Substantia nigra (tissue), 51 donors: ENCODE measurements at places on chromosomes 7 and 10.

DNA sequence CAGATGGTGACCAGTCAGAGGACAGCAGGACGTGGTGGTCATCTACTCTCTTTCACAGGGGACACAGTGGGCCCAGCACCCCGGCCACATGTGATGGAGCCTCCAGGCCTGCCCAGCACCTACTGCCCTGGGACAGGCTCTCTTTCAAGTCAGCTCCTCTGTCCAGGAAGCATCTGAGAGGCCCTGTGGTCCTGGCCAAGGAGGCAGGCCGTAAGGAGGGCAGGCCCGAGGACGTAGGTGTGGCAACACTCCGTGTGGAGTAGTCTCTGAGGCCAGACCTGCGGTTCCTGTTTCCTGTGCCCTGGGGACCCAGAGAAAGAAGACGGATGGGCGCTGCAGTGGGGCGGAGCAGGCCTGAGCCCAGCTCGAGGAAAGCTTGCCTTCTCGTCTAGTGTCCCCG, 179.2 kb downstream of the EBF3 start:
- DNase-seq = no peak

DNA sequence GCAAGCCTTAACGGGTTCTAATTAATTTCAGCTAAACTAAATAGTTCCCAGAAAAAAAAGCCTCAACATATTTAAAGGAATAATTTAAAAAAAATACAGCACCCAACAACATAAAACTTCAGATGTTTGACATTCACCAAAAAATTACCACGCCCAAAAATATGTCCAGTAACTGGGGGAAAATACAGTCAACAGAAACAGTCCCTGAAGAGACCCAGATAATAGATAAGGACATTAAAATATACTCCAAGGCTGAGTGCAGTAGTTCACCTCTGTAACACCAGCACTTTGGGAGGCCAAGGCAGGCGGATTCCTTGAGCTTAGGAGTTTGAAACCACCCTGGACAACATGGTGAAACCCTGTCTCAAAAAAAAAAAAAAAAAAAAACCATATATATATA, 78.0 kb downstream of the BTAF1 start:
- DNase-seq = no peak

DNA sequence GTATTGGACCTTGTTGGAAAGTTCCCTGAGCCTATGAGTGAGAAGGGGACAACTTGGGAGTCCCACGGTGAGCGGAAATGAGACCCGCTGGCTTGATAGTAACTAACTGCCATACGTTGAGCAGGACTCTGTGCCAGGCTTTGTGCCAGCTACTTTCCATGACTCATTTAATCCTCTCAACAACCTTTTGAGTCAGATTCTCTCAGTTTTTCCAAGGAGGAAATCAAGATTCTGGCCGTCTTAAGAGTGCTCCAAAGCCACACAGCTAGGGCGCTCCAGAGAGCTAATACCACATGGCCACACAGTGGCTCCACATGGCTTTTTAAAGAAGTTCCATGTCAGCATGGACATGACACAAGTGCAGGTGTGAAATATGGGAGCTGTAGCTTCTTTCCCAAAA, 55.7 kb downstream of the NOD1 start:
- DNase-seq = no peak

DNA sequence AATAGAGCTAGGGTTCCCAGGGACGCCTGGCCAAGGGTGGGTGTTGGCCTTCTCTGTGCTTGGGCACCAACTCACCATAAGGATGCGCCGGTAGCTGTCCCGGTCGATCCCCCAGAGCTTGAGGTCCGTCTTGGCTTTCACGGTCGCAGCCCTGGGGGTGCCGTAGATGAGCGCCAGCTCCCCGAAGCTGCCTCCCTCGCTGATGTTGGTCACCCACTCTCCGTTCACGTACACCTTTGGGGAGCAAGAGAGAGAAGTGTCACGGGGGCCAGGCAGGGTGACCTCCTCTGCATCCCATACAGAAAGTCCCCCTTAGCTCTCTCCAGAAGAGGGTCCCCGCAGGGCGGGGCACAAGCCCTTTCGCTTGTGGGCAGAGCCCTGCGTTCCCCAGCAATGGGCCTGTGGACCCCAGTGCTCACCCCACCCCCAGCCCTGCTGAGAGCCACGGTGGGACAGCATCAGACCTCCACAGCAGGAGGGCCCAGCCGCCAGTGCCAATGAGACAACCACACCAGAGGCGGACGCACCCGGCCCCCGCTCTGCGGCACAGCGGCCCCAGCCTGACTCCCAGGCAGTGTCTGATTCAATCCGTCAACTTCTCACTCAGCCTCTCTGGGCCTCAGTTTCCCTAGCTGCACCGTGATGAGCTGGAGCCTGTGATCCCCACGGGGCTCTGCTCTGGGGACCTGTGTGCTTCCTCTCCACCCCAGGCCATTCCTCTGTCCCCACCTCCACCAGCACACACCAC, 76.6 kb upstream of the PDGFA start:
- DNase-seq = no peak

GRCh38 chr7:111836592-111836991, 274.3 kb upstream of the IMMP2L start:
- no peak for DNase-seq

DNA sequence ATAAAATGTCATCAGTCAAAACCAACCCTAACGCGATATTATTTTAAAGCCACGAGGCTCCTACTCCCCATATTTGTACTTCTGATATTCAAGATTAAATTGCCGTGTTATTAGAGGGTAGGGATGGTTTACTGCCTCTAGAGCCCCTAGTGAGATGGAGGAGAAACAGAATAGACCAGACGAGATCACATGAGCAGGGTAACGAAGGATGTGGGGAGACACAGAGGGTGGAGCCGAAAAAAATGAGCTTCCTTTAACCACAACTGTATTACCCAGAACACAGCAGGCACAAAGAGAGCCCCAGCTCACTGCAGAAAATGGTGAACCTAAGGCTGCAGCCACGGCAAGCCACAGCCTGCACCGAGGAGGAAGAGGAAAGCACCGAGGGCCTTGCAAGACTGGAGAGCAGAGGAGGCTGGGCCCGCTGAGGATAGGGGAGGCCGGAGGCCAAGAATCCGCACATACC, 14.3 kb downstream of the ZC3HAV1 start:
- no peak for DNase-seq

DNA sequence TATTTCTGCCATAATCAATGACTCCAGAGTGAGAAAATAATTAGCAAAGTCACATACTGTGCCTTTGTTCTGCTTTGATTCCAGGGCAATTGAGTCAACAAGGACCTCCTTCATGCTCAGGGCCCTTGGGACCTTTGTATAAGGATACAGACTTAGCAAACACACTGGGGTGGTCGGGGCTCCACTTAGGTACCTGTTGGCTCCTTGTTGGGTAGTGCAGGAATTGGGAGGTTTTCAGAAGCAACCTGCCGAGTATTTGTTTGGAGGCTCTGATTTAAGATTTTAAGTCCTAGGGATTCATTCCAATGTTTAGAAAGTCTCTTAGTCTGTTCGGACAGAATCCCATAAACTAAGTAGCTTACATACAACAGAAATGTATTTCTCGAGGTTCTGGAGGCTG, 3.0 kb downstream of the ADCK2 start:
- no peak for DNase-seq

DNA sequence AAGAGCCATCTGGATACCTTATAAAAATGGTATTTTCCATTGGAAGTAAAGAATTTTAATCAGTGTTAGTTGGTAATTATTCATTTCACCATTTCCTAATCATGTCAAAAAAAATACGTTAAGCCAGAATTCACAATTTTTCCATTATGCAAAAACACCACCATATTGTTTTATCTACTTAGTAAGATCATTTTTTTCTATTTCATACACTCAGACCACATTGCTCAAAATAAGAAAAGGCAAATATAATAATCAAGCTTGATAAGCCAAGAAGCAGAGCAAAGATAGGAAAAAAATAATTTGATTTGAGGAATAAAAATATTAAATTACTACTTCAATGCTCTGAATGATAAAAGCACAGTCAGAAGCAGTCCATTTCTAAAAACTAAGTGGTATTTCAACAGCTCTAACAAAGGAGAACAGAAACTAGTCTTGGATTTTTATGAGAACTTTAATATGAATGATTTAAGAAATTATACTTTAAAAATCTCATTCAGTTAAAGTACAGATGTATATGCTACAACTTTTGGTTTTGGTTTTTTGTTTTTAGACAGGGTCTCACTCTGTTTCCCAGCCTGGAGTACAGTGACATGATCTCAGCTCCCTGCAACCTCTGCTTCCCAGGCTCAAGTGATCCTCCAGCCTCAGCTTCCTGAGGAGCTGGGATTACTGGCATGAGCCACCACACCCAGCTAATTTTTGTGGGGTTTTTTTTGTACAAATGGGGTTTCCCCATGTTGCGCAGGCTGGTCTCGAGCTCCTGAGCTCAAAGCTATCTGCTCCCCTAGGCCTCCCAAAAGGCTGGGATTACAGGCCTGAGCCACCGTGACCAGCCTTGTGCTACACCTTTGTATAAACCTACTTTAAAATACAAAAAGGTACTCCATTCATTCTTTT, 46.6 kb downstream of the LRRN3 start:
- no peak for DNase-seq

- no peak for DNase-seq
These were observed 15.1 kb upstream of the ELN start for GRCh38 chr7:74012842-74013249.

DNA sequence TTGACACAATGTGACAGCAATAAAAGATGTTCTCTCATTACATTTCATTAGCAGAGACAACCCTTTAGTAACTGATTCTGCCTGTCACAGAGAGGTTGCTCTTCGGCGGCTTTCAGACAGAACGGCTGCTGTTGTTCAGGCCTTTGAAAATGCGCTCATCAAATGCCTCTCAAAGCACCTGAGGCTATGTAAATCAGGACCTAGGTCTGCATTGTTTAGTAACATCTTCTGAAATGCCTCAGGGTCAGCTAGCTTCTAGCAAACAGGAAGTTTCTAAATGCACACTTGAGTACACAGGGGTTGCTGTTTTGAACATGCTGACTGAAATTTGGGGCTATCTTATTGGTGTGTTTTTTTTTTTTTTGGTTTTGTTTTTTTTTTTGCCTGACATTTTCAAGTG, 143.3 kb upstream of the DKK1 start:
- no peak for DNase-seq

DNA sequence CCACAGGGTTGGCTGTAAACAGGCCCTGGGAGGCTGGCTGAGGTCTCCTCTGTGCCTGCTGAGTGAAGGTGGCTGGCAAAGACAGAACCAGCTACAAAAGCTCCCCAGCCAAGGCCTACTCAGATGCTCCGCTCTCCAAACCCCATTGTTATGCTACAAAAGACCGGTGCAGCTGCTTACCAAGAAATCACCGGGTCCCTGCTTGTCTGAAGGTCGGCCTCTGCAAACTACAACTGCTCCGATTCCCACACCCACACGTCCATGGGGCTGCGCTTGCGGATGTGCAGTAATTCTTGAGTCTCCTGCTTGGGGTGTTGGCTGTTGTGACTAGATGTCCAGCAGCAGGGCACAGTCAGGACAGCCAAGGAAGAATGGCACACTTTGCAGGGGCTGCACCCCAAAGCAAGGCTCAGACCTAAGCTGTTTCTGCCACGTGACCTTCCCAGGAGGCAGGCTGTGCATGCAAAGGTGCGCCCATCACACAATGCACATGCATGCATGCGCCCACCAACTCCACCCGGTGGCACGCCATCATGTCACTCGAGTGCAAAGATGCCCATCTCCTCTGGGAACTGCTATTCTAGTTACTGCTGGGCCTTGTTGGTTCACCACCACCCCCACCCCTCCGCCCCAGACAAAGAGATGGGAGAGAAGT, 97.8 kb downstream of the OAT start:
- no peak for DNase-seq

DNA sequence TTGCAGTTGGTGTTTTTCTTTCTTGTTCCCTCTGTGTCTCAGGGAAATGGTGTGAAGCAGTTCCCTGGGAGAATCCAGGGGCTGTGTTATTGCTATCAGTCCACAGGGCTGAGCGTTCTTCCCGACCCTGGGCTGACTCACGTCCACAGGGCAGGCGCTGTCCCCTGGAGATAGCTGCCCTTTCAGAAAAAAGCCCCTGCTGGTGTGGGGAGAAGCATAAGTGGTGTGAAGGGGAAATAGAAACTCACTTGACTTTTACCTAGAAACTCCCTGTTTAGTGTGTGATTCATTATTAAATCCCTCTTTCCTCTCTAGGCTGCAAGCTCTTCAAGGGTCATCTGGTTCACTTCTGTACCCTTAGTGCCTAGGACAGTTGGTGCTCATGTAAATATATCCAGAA, 63.3 kb upstream of the SMNDC1 start:
- DNase-seq = no peak

GRCh38 chr10:26621889-26622711, 75.4 kb upstream of the PDSS1 start:
- no peak for DNase-seq

DNA sequence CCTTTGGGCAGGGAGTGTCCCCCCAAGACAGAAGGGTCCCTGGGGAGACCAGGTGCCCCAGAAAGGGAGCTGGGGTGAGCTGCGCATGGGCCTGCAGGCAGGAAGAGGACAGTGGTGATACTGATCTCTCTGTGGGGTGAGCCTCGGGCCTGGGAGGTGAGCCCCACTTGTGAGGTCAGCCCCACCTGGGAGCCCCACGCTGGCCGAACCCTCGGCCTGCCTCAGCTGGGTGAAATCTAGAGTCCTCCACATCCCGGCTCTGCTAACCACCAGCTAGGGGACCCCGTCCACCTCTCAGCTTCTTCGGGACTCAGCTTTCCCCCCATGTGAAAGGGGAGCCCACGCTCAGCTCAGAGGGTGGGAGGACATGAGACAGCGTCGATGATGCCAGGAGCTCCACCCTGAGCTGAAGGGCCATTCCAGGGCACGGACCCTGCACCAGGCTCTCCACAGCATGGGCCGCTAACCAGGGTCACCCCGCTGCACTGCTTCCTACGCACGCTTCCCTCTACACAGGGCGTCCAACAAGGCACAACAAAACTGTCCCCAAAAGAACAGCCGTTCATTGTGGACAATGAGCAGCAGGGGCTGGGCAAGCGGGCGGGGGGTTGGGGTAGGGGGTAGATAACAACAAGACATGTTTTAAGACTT, 48.7 kb downstream of the CAMK2B start:
- DNase-seq = no peak

DNA sequence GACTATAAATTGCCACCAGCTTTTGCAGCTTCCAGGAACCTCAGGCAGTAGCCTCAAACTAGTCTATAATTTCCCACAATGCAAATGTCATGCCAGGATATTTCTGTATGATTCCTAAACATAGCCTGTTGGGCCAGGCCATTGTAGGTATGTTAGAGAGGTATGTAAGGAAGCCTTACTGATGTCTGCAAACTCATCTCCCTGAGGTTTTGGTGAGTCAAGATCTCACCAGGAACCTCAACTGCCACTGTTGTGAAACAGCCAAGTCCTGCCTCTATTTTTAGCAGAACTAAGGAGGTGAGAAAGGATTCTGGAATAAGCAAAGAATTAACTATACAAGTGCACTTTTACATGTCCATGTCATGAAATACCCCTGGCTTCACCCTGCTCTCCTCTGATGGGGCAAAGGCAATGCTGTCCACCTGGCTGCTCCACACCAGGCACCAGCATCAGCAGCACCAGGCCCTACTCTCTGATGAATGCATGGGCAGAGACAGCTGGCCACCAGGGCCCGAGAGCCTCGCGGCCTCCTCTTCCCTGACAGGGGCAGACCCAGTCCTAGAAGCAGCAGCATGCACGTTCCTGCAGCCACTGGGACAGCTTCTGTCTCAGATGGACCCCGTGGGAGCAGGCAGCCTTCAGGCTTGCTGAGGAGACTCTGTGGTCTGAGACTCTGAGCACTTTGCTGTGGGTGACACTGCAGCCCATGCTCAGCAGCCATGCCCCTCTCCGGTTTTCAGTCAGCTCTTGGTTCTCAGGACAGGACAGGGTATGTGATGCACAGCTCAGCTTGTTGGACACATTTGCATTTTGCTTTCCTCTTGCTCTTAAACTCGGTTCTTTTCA, 147.3 kb downstream of the ZMYND11 start:
- no peak for DNase-seq

- no peak for DNase-seq
These were observed 582 bp downstream of the STEAP2 start for GRCh38 chr7:90212149-90212495.
